ENCODE measurements at places on chromosomes 2 and 18.

DNA sequence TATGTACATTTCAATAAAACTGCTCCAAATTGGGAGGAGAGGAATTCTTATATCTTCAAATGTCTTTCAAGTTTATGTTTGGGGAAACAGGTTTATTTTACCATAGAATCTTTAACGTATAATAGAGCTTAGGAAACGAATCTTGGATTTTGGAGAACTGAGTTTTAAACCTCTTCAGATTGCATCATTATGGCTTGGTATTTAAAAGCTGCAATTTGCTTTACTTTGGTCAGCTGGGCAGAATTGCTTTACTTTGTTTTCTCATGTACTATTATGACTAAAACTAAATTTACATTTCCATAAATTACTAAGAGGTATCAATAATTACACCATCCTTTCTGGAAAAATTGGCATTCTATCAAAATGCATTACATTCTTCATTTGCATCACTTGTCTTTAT lies 54.6 kb downstream of the BAZ2B start:
- no peak for DNase-seq

DNA sequence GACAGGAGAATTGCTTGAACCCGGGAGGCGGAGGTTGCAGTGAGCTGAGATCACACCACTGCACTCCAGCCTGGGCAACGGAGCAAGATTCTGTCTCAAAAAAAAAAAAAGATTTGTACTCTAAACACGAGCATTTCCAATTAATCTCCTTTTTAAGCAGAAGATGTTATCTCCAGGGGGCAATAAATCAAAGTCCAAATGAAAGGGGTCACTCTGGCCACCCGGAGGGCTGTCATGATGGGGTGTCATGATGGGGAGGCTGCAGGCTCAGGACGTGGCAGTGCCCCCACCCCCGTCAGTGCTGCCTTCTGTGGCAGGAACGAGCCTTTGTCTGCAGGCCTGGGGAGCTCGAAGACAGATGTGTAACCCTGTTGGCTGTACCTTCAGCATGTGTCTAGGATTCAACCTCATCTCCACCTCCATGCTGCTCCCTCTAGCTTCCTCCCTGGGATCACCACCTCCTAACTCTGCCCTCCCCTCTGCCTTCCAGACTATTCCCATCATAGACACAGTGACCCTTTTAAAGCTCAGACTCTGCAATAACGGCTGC lies 76.9 kb upstream of the YWHAQ start:
- DNase-seq: no peak

DNA sequence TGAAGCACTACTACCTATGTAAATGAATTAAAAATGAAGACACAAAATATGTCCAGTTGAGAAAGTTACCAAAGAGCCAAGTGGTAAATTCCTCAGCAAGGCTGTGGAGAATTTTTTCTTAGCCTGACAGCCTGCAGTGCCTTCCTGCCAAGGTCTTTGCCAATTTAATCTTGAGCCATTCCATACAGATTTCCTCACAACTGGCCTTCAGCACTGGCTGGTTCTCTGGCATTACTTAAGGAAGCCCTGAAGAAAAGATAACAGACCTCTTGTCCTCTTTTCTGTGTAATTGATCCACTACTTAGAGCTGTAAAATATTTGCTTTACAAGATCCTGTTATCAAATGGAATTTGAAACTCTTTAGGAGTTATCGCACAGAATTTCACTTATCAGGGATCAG lies 334.2 kb upstream of the LRRTM1 start:
- DNase-seq: no peak

DNA sequence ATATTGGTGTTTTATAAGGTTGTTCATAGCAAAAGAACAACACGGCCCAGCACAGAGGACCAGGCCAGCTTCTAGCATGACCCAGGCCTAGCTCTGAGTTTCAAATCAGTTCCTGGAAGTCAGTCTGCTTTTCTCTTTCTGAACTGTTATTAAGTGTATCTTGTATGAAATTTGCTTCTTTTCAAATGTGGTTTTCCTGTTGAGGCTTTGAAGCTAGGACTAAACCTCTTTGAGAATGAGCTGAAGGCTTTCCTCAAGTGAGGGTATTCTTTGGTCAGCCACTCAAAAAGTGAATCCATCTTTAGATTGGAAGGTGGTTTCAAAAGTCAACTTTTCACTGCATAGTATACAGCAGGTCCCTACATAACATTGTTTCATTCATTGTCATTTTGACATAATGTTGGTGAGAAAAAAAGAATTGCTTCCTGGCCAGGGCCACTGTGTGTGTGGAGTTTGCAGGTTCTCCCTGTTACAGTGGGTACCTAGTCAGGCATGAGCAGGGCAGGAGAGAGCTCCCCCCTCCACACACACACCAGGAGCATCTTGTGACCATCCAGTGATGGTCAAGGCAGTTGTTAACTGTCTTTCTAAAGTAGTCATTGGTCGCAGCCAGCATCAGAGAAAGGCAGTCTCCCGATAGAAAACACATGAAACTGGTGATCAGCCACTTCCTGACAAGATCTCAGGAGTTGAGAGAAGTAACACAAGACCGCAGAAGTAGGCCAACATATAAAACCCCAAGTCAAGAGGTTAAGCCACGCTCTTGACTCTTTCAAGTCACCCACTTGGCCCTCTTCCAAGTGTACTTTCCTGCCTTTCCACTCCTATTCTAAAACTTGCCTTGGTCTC lies 6.7 kb upstream of the ACAA2 start:
- DNase-seq: no peak

- no peak for DNase-seq
These were observed 32.7 kb downstream of the AGFG1 start for GRCh38 chr2:227504700-227505099.

DNA sequence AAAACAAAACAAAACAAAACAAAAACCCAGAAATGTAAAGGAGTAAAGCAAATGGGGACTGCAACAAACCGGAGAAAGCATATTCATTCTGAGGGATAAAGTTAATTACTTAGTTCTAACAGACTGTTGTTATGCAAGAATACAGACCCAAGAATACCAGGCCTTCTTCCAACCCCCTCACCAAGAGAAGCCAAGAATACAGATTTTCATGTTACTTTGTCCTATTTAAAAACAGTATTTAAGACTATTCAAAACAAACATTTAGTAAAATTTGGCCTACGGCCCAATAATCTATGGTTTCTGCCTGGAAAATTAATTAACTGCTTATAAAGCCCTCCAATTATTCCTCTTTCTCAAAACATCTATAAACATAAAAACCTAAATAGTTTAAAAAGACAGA lies 91.4 kb downstream of the USP34 start:
- no peak for DNase-seq

- no peak for DNase-seq
These were observed 277.9 kb downstream of the MBD2 start for GRCh38 chr18:53946594-53946993.

GRCh38 chr2:238042849-238043584 lies 17.8 kb upstream of the SCLY start:
- DNase-seq: no peak

- DNase-seq: no peak
These were observed 109.1 kb upstream of the RMDN2 start for GRCh38 chr2:37816036-37816435.

DNA sequence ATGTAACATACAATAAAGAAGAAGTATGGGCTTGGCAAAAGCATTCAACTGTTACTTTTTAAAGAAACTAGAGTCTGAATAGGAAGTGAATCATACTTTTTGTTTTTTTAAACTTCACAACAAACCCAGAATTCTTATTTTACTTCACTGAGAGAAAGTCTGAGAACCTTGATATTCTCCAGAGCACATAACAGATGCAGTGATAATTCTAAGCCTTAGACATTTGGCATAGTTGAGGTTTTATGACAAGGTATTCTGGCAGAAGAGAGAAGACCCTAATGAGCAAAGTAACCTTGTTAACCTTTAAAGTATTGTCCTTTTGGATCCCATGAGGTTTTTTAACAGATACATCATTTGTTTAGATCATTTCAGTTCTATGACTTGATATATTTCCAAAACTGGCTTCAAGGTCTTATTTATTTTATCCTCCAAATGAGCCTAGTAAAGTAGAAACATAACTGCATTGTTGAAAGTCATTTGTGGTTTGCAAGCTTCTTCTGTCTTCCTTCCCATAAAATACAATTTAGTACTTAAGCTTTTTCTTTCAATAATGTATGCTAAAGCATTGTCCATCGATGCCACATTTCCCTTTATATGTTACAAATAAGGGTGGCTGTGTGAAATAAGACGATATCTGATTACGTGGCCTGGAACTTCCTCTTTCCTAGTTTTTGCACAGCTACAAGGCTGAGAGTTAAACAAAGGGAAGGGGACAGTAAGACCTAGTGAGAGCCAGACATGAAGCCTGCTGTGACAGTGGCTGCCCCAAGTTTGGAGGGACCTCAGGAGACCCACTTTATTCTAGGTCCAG lies 86.1 kb upstream of the ITPRID2 start:
- no peak for DNase-seq

DNA sequence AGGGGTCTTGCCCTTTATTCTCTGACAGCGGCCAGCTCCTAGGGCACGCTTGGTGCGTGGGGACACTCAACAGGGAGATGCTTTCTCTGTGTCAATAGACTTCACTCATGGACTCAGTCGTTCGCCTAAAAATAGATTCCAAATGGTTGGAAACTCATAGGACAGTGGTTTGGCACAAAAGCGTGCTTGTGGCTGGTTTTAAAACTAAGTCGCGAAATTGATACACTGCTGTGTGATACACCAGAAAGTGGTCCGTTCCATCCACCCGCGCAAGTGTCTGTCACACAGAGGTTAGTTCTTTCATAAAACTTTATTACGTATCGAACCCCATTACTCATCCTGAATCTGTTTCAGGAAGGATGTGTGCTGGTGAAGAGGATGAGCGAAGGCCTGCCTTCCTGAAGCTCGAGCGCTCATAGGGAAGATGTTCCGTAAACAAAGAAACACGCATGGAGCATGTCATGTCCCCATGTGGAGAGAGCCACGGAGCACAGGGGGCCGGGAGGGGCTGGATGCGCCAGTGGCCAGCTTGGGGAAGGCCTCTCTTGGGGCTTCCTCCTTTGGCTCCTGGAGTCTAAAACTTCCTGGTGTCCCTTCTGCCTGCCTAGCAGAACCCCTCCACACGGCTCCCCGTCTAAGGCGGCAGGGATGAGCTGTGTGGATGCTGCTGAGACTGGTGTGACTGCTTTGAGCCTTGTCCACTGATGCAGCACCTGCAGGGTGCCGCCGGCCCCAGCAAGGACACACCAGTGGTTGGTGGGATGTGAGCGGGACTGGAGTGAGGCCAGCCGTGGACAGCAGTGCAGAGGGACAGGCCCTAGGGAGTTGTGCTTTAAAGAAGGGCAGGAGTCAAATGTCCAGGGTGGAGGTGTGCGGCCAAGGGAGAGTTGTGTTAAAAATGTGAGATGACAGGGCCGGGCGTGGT lies 207.2 kb downstream of the GBX2 start:
- no peak for DNase-seq

DNA sequence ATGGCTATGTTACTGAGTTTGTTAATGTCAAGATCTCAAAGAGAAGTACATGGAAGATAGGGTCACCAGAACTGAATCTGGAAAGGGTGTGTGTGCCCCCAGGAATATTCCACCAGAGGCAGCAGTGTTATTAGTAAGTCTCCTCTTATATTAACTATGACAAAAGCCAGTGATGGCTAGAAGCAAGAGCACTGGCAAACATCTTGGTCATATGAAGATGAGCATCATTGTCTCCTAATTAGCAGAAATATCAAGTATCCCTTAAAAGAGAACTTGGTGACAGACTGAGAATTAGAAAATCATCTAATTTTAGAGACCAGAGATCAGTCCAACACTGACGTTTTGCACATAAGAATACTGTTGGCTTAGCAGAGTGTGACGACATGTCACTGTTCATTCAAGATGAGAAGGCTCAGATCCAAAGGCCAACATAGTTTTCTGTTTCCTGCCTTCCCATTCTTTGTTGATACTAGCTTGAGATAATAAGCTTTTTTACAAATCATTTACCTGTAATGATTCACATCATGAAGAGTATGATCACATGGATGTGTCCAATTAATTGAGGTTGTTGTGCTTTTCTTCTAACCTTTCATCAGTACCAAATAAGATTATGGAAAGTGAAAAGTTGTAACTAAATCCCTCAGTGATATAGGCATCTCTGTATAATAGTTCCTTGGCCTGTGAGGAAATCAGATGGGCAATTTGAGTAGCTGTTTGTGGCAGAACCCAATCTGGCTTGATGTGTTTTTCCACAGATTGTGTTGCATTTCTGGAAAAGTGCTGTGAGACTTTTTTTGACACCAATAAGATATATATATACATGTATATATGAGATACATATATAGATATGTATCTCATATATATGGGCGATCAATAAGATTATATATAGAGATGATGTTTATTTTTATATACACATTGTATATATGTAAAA lies 44.5 kb downstream of the MAPRE2 start:
- no peak for DNase-seq

GRCh38 chr2:5365871-5366461 lies 326.2 kb upstream of the SOX11 start:
- peak; percentile 57 for DNase-seq

DNA sequence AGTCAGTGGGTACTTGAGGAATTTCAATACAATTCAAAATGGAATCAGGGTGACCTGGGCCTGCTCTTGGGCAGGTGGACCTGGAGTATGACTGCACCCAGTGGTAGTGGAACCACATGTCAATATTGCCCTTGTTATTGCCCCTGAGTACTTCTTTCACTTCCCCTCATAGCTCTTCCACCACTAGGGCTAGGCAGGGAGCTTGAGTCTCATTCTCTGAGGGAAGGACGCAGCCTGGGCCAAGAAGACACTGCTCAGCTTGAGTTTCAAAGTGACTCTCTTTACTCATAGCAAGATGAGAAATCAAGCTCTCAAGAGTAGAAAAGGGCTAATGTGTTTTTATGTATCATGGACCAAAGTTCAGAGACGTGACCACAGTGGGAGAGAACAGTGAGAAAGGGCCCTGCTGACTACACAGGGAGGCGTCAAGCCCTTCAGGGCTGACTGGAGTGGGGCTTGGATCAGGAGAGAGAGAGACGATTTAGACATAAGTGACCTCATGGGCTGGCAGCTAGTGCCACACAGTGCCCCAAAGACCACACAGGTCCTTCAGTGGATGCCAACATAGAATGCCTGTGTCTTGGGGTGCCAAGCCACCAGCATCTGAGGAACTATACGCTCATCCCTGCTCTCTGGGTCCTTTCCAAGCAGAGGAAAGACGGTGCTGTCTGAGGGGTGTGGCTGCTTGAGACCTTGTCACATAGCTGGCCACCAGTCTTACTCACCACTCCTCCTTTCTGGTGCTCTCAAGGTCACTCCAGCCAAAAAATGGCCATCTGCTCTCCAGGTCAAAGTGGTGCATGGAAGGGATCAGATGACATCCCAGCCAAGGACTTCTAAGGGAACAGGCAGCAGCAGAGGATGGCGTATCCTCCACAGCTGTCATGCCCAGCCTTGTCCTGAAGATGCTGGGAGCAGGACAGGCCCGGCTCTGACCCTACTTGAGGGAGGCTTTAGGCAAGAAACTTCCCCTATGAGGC lies 13.0 kb downstream of the PTMA start:
- no peak for DNase-seq

GRCh38 chr2:46493971-46494250 lies 14.5 kb downstream of the TMEM247 start:
- DNase-seq: no peak
